ENCODE measurements at places on chromosomes 4 and X.

DNA sequence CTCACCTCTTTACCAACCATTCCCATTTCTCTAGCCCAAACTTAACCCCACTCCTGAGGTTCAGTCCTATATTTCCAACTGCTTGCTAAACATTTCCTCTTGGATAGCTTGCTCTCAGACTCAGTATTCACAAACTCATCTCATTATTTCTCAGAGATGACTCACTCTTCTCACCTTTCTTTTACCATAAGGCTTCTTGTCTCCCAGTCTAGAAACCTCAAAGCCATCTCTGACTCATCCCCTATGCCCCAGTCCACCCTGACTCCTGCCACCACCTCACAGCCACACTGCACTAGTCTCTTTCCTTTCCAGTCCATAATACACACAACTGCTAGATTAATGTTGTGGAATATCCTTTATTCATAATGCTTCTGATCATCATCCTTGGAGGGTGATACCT, 4.8 kb downstream of the FRMPD3 start:
- no peaks in the 10 kb centered on the region for H3K27me3 ChIP-seq
- H3K4me1 ChIP-seq = no peaks in the 10 kb centered on the region
- H3K36me3 ChIP-seq = no peaks in the 10 kb centered on the region
- DNase-seq = no peak
- no peak overlapping the region for H3K4me3 ChIP-seq

DNA sequence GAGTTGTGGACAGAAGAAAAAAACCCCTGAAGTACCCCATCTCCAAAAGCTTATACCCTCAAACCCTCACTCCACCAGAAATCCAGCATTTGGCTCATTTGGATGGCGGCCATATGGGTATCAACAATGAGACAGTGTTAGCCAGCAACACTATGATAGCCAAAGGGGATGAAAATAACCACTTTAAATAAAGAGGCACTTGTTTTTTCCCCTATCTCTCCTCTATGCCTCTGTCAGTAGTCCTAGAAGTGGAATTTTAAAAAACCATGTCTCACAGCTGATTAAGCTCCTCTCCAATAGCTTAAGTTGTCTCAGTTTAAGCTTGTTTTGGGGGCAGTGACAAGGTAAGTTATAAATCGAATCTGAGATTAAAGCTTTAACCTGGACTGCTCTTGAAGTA, 124.0 kb downstream of the MOSPD2 start:
- H3K4me1 ChIP-seq = no peaks in the 10 kb centered on the region
- no peaks in the 10 kb centered on the region for H3K36me3 ChIP-seq
- no peak overlapping the region for H3K4me3 ChIP-seq
- H3K27ac ChIP-seq = no peak overlapping the region
- H3K27me3 ChIP-seq = no peaks in the 10 kb centered on the region

DNA sequence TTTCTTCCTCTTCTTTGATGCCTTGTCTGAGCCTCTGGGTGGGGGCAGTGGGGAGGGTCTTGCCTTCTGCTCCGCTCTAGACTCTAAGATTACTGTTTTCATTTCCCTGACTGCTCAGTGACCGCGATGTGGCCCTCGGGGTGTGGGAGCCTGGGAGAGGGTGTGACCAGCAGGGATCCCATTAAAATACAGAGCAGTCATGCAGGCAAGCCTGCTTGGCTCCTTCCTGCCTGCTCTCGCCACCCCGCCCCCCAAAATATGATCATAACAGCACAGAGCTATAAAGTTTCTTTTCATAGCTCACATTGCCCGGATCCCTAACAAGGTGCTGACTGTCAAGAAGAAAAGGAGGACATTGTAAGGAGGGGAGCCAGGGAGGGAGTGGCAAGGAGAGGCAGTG, 332.9 kb downstream of the RAB28 start:
- H3K4me3 ChIP-seq = no peak overlapping the region
- no peaks in the 10 kb centered on the region for H3K36me3 ChIP-seq
- no peak for DNase-seq
- no peaks in the 10 kb centered on the region for H3K27me3 ChIP-seq
- H3K27ac ChIP-seq = no peak overlapping the region

- H3K27me3 ChIP-seq = no peaks in the 10 kb centered on the region
- no peak for DNase-seq
- H3K36me3 ChIP-seq = no peaks in the 10 kb centered on the region
- H3K4me1 ChIP-seq = no peaks in the 10 kb centered on the region
- no peak overlapping the region for H3K4me3 ChIP-seq
These were observed 18.4 kb upstream of the CTSO start for GRCh38 chr4:155972098-155972497.

GRCh38 chrX:132022967-132023895, at the start of gene STK26:
TSS of gene STK26 (plus strand) at chrX:132023302. CDS start at chrX:132023618, 316 bp downstream.
- H3K36me3 ChIP-seq = peaks cover 10% of the 10 kb centered on the region
- peak; percentile 87 for DNase-seq

GRCh38 chr4:25117716-25118472, 42.4 kb downstream of the SEPSECS start:
- H3K27ac ChIP-seq = no peak overlapping the region
- H3K27me3 ChIP-seq = no peaks in the 10 kb centered on the region
- no peaks in the 10 kb centered on the region for H3K4me1 ChIP-seq
- 0 out of 2 replicates have a peak, but pooled peaks cover 4% of the 10 kb centered on the region for H3K36me3 ChIP-seq
- no peak overlapping the region for H3K4me3 ChIP-seq
- no peak for DNase-seq

DNA sequence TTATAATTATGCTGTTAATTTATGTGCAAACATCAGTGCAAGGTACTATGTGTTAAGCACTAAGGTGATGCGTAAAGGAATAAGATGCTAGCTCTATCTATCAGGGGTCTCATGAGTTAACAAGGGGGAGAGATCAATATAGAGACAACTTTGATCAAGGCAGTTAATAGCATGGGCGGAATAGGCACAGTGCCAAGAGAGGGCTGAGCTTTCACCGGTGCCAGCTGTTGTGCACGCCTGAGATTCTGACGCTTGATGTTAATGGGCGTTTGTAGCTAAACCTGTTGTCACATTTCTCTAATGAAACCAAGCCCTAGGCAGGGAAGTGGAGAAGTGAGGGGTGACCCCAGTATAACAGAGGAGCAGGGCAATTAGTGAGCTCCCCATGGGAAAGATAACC, 86.0 kb upstream of the NMU start:
- no peaks in the 10 kb centered on the region for H3K4me1 ChIP-seq
- H3K27me3 ChIP-seq = no peaks in the 10 kb centered on the region

DNA sequence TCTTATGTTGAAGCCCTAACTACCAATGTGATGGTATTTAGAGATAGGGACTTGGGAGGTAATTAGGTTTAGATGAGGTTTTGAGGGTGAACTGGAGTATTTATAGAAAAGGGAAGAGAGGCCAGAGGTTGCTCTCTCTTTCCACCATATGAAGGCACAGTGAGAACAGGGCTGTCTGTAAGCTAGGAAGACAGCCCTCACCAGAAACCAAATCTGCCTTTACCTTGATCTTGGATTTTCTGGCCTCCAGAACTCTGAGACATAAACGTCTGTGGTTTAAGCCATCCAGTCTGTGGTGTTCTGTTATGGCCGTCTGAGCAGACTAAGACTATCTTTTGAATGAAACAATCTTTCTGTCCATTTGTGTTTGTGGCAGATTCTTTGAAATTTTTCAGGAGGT, 223.7 kb downstream of the PDHA2 start:
- peaks cover 4% of the 10 kb centered on the region for H3K4me1 ChIP-seq
- no peaks in the 10 kb centered on the region for H3K36me3 ChIP-seq
- DNase-seq = no peak
- no peak overlapping the region for H3K4me3 ChIP-seq

GRCh38 chr4:54144661-54145171, 44.8 kb downstream of the GSX2 start:
- H3K27me3 ChIP-seq = no peaks in the 10 kb centered on the region
- no peak overlapping the region for H3K27ac ChIP-seq
- no peak overlapping the region for H3K4me3 ChIP-seq
- H3K4me1 ChIP-seq = peaks cover 10% of the 10 kb centered on the region

- no peaks in the 10 kb centered on the region for H3K27me3 ChIP-seq
- H3K27ac ChIP-seq = peak overlapping the region; percentile 91
- peak; percentile 69 for DNase-seq
- peak overlapping the region; percentile 40 for H3K4me3 ChIP-seq
- H3K36me3 ChIP-seq = no peaks in the 10 kb centered on the region
These were observed 24.6 kb downstream of the VSIG4 start for GRCh38 chrX:66015152-66015831.

- H3K36me3 ChIP-seq = no peaks in the 10 kb centered on the region
- H3K4me1 ChIP-seq = no peaks in the 10 kb centered on the region
- H3K27me3 ChIP-seq = no peaks in the 10 kb centered on the region
- H3K4me3 ChIP-seq = no peak overlapping the region
These were observed 187.9 kb upstream of the LCORL start for GRCh38 chr4:18209448-18209847.

- no peak overlapping the region for H3K4me3 ChIP-seq
- H3K36me3 ChIP-seq = no peaks in the 10 kb centered on the region
- H3K27ac ChIP-seq = no peak overlapping the region
These were observed 134.9 kb downstream of the STOX2 start for GRCh38 chr4:184039963-184040383.

- no peak for DNase-seq
- no peak overlapping the region for H3K4me3 ChIP-seq
These were observed 100.3 kb upstream of the SLIT2 start for GRCh38 chr4:20151436-20151835.

DNA sequence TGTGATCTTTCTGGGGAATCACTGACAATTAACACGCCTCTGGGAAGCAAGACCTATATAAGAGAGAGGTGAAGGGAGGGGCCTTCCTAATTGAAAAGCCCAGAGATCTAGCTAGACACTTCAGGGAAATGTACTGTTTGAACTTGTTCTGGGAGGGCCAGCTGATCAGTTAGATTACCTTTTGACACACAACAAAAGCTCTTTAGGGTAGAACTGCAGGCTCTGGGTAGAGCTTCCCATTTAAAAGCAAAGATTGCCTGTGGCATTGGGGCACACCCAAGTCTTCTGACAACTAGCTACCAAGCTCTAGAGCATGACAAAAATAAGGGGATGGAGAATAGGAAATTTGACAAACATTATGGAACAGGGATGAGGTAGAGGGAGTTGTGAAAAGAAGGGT, 26.3 kb downstream of the AREG start:
- no peak overlapping the region for H3K4me3 ChIP-seq
- H3K27me3 ChIP-seq = no peaks in the 10 kb centered on the region
- DNase-seq = no peak

GRCh38 chr4:8534129-8534528, 46.1 kb upstream of the GPR78 start:
- DNase-seq = no peak
- no peaks in the 10 kb centered on the region for H3K27me3 ChIP-seq
- H3K4me3 ChIP-seq = no peak overlapping the region

DNA sequence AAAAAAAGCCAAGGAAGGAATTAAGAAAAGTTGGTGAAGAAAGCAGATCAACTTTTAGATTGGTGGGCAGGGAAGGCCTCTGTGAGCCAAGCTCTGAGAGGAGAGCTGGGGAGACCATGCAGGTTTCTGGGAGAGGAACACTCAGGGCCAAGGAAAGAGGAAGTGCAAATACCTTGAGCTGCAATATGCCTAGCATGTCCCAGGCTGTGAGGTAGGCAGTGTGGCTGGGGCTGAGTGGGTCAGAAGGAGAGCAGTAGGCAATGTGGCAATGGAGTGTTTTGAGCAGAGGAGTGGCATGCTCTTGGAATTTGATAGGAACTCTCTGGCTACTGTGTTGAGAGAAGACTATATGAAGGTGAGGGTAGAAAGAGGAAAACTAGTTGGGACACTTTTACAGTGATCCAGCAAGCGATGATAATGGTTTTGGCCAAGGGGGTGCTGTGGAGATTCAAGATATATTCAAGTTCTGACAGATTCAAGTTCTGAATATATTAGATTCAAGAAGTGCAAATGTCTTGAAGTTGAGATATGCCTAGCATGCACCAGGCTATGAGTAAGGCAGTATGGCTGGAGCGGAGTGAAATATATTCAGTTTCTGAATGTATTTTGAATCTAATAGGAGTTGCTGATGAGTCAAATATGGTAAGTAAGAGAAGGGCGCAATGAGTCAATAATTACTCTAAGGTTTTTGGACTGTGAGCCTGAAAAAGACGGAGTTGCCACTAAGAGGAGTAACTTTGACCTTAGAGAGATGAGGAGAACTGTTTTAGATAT, 172.5 kb downstream of the CAMK2D start:
- no peak for DNase-seq
- H3K27ac ChIP-seq = no peak overlapping the region
- H3K27me3 ChIP-seq = no peaks in the 10 kb centered on the region
- H3K36me3 ChIP-seq = no peaks in the 10 kb centered on the region
- no peak overlapping the region for H3K4me3 ChIP-seq

DNA sequence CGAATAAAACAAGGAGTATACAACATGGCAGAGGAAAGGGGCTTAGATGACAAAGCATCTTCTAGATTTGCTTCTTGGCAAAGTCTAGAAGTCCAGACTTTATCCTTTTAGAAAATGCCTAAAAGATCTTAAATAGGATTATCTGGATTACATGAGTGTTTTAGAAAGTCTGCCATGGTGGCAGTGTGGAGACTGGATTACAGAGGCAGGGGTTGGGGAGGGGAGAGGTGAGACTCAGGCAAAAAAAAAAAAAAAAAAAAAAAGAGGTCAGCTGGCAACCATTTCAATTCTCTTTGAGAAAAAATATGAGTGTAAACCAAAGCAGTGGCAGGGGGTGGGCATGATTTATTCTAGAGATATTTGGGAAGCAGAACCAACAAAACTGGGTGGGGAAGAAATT, 17.4 kb downstream of the ZNF827 start:
- H3K36me3 ChIP-seq = no peaks in the 10 kb centered on the region
- no peak overlapping the region for H3K27ac ChIP-seq
- no peaks in the 10 kb centered on the region for H3K27me3 ChIP-seq
- H3K4me1 ChIP-seq = no peaks in the 10 kb centered on the region

- no peak overlapping the region for H3K4me3 ChIP-seq
- H3K4me1 ChIP-seq = no peaks in the 10 kb centered on the region
- H3K27ac ChIP-seq = no peak overlapping the region
- peaks cover 35% of the 10 kb centered on the region for H3K27me3 ChIP-seq
These were observed 23.4 kb downstream of the ZFYVE28 start for GRCh38 chr4:2395038-2395437.

GRCh38 chr4:498328-498904, 540 bp downstream of the ZNF721 start:
- no peaks in the 10 kb centered on the region for H3K27me3 ChIP-seq
- peak overlapping the region; percentile 91 for H3K27ac ChIP-seq
- H3K36me3 ChIP-seq = peaks cover 63% of the 10 kb centered on the region
- DNase-seq = no peak
- H3K4me3 ChIP-seq = peak overlapping the region; percentile 85
- peaks cover 36% of the 10 kb centered on the region for H3K4me1 ChIP-seq

DNA sequence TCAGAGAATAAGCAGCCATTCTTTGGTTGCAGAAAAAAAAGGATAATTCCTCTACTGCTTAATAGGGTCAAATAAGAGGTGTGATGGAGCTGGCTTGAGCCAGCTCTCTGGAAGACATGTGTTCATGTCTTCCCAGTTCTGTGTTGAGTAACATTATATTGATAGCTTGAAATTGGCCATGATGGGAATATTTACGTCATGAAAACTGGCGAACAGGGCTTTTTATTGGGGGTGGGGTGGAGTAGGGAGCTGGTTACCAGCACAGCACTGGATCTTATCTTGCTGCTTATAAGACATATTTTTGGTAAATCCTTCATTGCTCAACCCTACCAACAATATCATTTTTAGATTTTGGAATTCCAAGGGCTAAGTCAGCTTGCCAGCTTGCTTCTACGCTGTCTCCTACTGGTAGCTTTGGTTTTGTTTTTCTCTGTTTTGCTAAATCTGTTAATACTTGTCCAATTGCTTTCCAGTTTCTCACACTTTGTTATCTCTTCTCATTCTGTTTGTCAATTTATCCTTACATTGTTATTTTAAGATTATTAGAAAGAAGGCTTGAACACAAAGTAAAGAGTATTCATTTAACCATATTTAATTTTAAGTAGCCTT, 25.3 kb upstream of the GBA3 start:
- no peaks in the 10 kb centered on the region for H3K27me3 ChIP-seq
- H3K4me3 ChIP-seq = no peak overlapping the region
- H3K4me1 ChIP-seq = no peaks in the 10 kb centered on the region
- no peak for DNase-seq

All from DND-41 (cell line).